ENCODE measurements at places on chromosomes 7 and 10.

GRCh38 chr7:132742189-132742612 is 165.9 kb upstream of the PLXNA4 start:
- DNase-seq: no peak

DNA sequence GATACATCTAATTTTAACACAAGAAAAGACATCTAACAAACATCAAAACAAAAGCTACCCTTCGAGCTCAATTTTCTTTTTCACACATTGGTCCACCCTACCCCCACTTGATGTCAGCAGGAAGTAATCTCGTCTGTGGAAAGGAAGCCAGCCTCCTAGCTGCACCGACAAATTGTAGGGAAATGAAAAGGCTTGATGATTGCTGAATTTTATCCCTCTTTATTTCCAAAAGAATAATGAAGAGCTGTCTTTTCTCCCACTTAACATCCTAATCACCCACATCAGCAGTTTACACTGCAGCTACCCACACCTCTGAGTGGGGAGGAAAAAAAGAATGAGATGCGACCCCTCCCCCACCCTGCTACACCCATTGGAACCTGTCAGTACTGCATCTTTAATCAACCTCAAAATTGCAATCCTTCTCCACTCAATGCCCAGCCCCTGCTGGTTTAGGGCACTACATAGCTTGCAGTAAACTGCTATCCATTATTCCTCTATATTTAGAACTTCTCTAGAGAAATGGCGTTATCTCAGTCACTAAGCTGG is 10.6 kb upstream of the CPVL start:
- no peak for DNase-seq

DNA sequence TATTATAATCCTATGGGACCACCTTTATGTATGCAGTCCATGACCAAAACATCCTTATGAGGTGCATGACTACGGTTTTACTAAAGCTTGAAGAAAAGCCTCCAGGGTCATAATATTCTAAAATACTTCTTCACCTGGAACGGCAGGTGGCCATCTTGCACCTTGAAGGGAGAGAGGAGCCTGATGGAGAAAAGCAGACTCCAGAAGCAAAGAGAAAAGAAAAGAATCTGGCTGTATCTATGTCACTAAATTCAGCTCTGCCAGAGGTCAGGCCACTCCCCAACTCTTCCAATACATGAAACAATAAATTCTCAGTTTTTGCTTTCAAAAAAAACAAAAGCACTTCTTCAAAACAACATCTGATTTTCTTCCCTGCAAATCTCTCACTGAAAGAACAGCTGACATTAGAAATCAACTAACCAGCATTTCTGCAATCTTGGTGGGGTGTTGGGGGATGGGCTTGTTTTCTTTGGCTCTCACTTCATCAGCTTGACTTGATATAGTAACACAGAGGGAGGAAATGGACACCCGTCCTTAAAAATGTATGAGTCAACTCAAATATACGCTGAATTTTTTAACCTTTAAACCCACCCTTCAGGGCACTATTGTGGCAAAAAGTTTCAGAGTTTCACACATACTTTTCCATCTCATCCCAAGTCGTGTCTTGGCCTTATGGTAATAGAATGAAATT is 21.7 kb downstream of the HIBADH start:
- DNase-seq: no peak

GRCh38 chr7:157032644-157033482 is 22.4 kb upstream of the MNX1 start:
- no peak for DNase-seq

GRCh38 chr7:123191132-123191531 is 8.6 kb downstream of the SLC13A1 start:
- DNase-seq: no peak

GRCh38 chr10:116627386-116627933 is 6.7 kb downstream of the PNLIPRP2 start:
- no peak for DNase-seq
